ENCODE measurements at places on chromosomes 12 and 14. TPM values are rescaled to one million over a fixed set of nuclear protein-coding genes. Genes with fewer than 3 reads are reported as not detected.

GRCh38 chr12:88658009-88658408, 77.7 kb upstream of the KITLG start:
- no peak for DNase-seq

DNA sequence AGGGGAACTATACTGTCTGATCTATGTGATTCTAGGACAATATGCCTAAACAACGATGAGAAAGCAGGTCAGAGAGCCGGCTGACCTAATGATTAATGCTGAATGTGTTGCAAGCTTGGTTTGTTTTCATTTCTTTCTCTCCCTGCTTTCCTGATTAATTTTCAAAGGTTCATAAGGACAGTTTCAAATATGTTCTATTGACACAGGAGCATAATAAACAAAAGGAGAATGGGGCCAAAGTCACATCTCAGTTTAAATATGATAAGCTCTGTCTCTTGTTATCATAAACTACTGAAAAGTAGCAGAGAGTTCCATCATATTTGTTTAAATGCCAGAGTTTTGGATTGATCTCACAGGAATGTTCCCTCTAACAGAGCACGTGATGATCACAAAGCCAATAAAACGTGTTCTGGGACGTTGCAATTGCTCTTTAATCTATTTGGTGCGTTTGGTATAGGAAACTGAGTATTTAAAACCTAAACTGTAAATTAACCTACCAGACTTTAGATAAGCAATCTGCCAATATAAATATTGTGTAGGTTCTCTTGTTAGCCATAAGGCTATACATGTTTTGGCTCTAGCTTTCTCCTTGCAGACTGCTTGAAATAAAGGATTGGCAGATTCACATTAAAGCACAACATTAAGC, 3.7 kb upstream of the HSD17B6 start:
- no peak for DNase-seq

DNA sequence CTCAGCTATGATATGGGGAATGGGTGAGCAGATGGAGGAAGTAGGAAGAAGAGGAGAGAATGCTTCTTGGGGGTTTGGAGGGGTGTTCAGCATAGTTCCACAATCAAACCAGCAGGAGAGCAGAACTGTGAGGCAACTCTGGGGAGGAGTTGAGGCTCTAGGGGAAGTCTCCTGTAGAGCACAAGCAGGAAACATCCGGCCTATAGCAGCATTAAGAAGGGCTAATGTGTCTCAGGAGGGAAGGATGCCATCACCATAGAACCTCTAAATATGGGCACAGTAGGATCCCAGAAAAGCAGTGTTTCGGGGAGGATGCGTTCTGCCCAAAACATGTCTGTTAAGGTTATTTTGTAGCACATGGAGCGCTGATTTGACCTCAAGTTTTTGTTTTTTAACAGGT, 8.4 kb upstream of the SALL2 start:
- no peak for DNase-seq

GRCh38 chr12:46677749-46678148, 148.0 kb downstream of the SLC38A4 start:
- DNase-seq: no peak

- no peak for DNase-seq
These were observed 124.0 kb downstream of the SPTSSA start for GRCh38 chr14:34338056-34338455.

DNA sequence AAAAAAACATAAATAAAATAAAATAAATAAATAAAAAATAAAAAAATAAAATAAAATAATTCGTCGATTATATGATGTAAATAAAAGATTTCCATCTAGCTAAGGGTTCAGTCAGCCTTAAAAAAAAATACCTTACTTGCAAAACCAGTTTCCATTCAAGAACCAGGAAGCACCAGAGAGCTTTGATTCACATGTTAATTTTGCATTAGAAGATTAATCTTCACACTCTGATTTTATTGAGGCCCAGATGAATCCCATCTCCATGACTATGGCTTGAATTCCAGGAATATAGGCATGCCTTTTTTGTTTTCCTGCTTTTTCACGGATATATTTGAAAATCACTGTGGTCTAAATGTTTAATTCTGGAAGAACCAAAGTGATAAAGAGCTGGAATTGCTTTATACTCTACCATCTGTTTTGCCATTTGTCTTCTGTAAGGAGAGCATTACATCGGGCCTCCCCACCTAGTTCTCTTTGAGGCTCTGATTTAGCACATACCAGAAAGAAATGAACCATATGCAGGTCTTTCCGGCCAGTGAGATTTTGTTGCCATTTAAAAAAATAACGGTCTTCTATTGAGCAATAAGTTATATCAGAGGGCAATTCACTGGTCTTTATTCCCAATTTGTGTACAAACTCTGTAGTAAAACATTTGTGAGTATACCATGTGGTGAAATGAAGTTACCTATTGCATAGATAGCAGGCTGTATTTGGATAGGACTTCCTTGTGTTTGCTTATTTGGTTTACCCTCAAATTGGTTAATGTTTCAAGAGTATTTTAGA, 175.5 kb downstream of the AEBP2 start:
- DNase-seq: no peak

GRCh38 chr12:65121956-65122469, 908 bp upstream of the WIF1 start:
- no peak for DNase-seq

Gene TAS2R31
- 7.3 TPM for total RNA-seq

GRCh38 chr14:62532181-62532580, 513.1 kb downstream of the KCNH5 start:
- DNase-seq: no peak

DNA sequence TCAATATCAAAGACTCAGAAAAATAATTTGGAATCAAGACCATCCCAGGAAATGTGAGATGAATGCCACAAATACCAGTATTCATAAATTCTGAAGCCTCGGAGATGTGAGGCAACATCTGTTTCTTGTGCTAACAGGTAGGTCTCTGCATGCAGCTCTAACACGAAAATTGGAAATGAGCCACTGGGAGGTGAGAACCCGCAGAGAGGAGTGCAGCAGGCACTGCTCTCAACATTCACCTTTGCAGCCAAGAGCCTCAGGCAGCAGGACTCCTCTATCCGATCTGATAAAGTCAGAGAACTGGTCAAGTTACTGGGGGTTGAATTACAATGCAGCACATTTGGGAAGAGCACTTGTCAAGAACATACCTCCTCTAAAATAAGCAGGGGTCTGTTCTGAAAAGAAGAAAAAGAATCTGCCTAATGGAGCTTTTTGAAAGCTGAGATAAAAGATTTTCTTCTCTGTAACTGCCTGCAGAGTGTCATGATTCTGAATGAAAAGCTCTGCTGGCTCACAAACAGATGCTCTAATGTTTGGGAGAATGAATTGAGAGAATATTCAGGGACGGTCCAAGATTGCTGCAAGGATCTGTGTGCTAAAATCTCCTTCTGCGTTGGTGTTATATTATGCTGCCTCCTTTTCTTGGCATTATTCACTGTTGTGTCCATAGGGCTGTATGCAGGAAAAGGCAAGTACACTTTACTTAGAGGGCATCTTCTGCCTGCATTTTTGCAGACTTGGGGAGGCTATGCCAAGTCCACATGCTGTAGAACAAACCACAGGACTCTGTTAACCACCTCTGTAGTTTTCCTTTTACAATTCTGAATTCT, 209.6 kb upstream of the KRR1 start:
- DNase-seq: no peak

All from frontal cortex (tissue), 4 donors.